GM12864 (cell line): ENCODE measurements at places on chromosomes 3 and 15.
A peak's percentile ranks its signal among the peaks of the same experiment; 100 is the strongest.

- DNase-seq = no peak
Observed at GRCh38 chr3:107414325-107414964, 37.2 kb downstream of the CCDC54 start.

DNA sequence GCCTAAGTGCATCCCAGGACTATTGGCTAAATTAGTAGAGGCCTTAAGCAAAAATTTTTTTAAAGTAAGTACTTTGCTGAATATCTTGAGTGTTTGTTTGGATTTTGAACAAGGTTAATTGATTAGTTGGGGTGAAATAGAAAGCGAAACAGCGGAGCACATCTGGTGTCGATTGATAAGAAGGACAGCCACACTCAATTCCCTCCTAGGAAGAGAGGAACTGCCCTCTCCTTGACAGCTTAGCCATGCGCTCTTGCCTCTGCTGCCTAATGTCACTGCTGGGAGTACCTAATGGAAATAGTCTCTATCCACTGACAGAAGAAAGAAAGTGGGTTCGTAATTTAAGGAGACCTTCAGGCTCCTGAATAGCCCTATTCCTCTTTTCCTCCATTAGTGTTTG is 943.6 kb downstream of the DIPK2A start:
- no peak for DNase-seq

GRCh38 chr3:161149529-161149928 is 44.4 kb upstream of the B3GALNT1 start:
- DNase-seq = no peak

DNA sequence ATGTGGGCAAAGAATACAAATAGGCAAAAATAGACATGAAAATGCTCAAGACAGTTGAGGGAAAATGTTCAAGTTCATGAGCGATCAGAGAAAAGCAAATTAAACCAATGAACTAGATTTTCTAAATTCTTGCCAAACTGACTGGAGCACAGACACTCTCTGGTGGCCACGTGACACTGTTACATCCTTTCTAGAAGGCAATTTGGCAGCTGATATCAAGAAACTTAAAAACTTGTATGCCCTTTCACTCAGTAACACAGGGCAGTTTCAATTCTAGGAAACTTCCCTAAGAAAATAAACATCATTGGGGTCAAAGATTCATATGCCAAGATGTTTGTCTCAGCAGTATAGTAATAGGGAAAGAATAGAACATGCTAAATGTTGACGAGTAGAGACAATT is 52.2 kb downstream of the ABHD5 start:
- DNase-seq = no peak

DNA sequence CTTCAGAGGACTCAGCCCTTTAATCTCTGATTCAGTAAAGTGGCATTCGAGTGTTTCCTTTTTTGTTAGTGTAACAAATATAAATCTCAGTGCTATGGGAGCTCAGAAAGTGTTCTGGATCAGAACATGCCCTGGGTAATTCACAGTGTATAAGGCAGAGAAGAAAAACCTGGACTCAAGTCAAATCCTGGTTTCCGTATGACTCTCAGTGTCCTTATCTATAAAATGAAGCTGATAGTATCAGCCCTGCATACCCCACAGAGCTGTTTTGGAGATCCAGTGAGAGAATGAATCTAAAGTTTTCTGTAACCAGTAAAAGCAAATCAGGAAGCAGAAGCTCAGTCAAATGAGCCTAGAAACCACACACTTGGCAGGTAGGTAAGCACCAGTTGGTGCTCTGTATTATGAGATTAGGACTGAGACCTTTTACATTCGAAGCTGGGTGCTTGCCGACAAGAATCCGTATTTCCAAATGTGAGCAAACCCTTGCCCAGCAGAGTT is 67.2 kb downstream of the IL1RAP start:
- no peak for DNase-seq

DNA sequence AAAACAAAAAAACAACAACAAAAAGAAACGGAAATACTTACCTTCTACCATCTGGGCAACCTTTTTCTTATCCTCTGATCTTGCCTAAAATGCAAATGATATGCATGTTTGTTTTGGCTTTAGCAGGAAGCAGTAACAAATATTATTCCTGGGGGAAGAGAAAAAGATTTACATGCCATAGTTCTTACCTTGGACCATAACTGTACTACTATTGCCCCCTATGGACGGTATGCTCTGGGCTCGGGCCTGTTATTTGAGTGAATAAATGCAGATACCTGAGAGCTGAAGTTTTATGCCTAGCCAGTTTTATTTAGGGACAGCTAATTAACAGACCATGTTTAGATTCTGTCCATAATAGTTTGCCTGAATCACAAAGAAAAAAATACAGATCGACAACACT is 12.6 kb upstream of the STARD5 start:
- no peak for DNase-seq

DNA sequence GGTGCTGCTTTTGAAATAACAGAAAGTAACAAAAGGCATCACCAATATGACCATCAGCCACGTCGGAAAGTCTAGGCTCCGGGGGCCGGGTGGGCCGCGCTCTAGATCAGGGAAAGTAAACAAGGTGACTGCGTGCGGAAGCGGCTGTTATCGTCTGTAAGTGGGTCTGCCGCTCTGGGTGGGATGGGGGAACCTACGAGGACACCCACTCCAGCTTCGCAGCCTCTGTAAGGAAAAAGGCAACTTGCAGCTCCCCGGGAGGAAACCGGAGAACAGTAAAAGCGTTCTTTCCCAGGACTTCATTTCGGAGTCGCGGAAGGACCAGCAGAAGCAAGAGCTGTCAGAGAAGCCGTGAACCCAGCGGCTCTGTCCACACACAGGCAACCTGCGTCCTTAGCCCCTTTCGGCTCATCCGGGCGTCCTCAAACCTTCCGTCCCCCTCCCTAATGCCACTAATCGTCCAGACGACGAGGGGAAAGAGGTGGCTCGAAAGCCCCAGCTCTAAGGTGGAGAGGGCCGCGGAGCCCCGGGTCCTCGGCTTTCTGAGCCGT is 461 bp downstream of the XRN1 start:
- DNase-seq = peak; percentile 16

DNA sequence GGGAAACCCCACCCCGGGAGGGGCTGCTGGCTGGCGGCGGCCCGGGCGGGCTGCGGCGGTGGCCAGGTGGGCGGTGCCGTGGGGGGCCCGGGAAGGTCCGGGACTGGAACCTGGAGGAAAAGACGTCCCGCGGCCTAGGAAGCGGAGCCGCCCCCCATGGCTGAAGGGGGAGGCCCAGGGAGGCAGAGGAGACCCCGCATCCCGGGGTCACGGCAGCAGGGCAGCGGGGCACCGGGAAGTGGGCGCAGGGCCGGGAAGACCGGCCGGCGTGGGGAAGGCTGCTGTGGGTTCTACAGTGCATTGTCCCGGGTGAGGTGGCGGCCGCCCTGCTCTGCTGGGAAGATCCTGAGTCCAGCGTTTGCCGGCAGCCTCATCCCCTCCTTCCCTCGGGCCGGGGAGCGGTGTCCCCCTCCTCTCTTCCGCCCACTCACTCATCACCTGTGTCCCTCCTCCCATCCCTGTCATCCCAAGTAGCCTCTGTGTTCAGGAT is 525 bp upstream of the FSTL1 start:
- no peak for DNase-seq

GRCh38 chr15:29805043-29805707 is 17.1 kb downstream of the TJP1 start:
- DNase-seq = no peak

DNA sequence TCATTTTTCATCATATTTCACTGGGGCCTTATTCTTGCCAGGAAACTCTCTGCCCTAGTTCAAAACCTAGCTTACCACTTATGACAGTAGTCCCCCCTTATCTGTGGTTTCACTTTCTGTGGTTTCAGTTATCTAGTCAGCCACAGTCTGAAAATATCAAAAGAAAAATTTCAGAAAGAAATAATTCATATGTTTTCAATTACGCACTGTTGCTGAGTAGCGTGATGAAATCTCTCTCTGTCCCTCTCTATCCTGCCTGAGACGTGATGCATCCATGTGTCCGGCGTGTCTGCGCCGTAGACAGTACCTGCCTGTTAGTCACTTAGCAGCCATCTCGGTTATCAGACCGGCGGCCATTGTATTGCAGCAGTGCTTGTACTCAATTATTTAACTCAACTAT is 369.9 kb upstream of the MCTP2 start:
- no peak for DNase-seq

- peak; percentile 10 for DNase-seq
Observed at GRCh38 chr3:86563400-86563970, 427.5 kb downstream of the VGLL3 start.

GRCh38 chr3:45677033-45677446 is 12.2 kb upstream of the SACM1L start:
- no peak for DNase-seq

GRCh38 chr3:122975924-122976293 is 51.7 kb downstream of the SEMA5B start:
- no peak for DNase-seq

DNA sequence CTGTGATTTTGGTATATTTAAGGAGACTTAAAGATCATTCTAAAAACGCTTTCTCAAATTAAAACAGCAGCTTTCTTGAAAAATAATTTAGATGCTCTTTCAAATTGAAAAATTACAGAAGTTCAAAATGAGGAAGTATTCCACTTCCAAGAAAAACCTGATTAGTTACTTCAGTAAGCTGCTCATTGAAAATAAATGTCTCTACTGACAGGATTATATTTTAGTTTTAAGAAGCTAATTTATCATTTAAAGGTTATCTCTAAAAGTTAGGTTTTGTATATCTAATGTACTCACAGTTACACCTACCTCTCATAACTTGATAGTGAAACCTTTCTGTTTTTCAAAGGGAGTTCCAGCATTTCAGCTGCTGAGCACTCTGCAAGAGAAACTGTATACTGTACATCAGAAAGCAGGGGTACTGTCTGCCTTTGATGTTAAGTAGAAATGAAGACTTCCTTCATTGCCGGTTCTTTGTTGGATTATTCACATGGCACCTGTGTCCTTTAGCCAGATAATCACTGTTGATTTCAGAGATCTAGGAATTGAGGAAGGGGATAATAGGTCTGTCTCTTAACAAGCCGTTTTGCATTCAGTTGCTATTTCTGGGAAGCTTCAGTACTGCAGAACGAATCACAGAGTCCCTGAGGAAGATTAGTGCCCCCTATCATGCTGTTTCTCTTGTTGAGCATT is 161.6 kb downstream of the TCF12 start:
- DNase-seq = no peak

DNA sequence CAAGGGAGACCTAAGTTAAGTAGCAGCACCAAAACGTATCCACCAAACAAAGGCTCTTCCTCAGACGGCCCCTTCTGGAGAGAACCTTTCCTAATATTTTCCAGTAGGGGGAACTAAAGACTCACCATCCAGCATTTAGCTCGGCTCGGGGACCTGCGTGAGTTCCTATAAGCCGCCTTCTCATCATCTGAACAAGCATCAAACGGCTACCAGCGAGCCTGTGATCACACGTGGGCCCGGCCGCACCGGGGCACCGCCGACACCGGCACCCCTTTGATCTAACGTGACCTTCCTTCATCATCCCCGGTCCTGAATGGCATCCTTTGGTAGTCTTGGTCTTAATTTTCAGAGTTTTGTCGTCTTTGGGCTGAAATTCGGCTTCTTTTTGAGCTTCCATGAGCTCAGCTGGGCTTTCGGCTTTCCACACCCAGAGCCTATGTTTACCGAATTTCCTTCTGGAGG is 1.4 kb upstream of the ROBO2 start:
- no peak for DNase-seq

GRCh38 chr3:17494117-17494809 is 248.2 kb downstream of the TBC1D5 start:
- DNase-seq = no peak

DNA sequence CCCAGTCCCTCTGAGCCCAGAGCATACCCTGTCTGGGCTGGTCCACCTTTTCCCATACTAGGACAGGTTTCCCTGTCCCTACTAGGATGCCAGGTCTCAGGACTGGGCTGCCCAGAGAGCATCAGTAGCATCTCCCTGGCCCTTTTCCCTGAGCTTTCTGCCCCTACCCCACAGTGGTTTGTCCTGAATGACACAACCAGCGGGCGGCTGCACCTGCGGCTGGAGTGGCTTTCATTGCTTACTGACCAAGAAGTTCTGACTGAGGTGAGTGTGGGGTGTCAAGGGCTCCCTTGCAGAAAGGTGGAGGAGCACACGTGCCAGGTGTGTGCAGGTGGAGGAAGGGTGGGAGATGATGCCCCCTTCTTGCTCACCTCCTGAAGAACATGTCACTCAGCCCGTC is 33.5 kb downstream of the ESYT3 start:
- no peak for DNase-seq

DNA sequence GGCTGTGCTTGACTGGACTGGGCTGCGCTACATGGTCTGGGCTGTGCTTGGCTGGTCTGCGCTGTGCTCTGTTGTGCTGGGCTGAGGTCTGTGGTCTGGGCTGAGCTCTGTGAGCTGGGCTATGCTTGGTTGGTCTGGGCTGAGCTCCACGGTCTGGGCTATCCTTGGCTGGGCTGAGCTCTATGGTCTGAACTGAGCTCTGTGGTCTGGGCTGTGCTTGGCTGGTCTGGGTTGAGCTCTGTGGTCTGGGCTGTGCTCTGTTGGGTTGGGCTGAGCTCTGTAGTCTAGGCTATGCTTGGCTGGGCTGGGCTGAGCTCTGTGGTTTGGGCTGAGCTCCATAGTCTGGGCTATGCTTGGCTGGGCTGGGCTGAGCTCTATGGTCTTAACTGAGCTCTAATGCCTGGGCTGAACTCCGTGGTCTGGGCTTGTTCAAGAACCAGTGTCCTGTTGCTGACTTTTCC is 92.0 kb downstream of the PLXNA1 start:
- DNase-seq = peak; percentile 80

DNA sequence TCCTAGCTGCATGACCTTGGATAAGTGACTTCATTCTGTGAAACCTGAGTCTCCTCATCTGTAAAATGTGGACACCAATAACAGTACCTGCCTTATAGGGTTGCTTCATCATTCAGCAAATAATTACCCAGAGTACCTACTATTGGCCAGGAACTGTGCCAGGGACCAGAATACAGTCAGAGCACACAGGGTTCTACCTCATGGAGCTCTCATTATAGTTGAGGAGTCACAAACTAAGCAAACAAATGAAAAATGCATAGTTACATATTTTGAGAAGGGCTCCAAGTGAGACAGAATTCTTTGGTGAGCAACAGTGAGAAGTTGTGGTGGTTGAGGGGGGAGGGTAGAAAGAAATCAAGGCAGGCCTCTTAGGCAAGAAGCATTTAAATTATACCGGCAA is 308.6 kb upstream of the WNT5A start:
- no peak for DNase-seq

DNA sequence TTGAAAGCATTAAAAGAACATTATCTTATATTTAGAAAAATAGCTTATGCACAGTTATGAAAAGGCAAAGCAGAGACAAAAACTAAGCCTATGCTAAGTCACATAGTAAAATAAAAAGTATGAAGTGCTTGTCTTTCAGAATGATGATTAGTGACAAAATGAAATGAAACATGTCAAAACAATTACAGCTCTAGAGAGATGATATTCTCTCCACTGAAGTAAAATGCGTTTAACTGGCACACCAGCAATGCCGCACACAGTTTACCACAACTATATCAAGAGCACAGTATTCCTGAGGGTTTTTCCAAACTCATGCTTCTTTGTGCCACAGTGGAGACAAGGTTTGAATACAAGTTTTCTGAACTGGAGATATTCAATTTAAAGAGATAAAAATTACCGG is 2.1 kb upstream of the ZBBX start:
- no peak for DNase-seq

GRCh38 chr15:63598473-63599400 is 1.6 kb downstream of the FBXL22 start:
- no peak for DNase-seq
